ENCODE measurements at places on chromosomes 1 and 21.

GRCh38 chr21:42565886-42566523 lies 52.4 kb downstream of the SLC37A1 start:
- no peak for DNase-seq

GRCh38 chr1:223276029-223276428 lies 87.9 kb downstream of the SUSD4 start:
- DNase-seq = no peak

DNA sequence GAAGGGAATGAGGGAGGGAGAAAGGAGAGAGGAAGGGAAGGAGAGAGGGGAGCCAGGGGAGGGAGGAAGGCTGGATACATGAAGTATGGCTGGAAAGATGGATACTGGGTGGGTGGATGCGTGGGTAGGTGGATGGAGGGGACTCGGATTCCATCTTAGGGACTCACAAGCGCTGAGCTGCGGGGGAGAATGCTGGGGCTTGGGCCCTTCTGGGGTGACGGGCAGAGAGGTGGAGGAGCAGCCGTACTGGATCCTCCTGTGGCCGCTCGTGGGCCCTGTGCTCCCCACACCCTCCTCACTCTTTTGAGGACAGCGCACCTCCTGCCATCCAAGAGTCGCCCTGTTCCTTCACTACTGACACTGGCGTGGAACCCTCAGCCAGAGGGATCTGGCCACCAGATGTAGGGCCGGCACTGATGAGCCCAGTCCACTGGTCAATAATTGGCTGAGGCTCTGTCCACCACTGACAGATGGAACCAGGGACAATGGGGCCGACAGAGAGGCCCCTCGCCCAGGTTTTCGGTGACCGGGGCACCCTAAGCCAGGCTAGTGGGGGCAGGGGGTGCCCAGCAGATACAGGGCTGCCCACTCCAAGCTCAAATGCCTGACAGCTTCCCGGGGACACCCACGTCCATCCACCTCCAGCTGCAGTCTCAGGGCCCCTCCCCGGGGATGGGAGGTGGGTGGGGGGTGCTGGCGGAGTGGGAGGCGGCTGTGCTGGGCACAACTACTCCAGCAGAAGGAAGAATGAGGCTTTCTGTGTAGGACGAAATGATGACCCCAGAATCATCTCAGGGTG lies 4.4 kb upstream of the ACTRT2 start:
- no peak for DNase-seq

- DNase-seq = no peak
Observed at GRCh38 chr1:42886046-42886739, 39.8 kb downstream of the ZNF691 start.

DNA sequence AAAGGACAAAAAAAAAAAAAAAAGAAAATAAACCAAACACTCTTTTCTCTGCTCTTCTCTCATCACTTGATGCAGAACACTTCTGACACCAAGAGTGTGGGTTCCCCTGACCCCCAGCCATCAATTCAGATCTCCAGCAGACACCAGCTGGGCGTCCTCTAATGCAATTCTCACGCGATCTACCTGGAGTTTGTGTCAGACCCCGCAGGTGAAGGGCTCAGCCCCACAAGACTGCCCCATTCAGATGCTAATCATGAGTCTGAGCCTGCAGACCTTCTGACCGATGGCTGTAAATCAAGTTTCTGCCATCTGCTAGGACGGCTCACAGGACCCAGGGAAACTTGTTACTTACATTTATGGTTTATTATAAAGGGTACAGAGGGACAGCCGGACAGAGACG lies 133.6 kb upstream of the C1orf174 start:
- DNase-seq = no peak

DNA sequence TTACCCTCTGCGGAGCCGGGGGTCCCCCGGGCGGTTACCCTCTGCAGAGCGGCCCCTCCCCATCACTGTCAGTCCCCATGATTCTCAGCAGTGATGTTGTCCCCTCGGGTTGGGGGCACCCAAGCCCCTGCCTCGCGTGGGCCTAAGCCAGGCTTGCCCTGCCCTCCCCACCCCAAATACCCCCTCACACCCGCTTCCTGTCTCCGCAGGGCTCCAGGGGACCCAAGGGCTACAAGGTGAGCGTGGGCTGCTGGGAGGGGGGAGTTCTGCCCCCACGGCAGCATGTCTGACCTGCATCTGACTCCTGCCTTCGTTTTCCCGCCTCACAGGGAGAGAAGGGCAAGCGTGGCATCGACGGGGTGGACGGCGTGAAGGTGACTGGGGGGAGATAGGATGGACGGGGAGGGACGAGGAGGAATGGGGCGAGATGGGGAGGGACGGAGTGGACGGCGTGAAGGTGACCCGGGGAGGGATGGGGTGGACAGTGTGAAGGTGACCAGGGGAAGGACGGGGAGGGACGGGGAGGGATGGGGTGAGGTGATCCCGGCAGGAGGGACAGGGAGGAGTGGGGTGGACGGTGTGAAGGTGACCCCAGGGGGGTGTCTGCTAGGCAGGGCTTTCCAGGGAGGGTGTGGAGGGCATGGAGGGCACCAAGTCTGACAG lies 8.6 kb downstream of the COL6A1 start:
- no peak for DNase-seq

DNA sequence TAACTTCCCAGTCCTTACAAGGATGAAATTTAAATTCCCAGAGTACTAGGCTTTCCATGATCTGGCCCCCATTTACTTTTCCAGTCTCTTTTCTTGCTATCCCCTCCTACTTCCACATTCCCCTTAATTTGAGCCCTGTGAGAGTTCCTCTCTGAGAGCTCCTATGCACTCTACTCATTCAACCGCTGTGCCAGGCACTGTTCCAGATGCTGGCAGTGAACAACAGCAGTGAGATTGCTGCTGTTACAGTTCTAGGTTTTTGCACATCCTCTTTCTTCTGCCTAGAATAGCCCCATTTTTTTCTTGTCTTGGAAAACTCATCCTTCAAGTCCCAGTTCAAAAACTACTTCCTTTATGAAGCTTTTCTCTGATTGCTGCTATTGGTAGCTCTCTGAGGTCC lies 18.8 kb downstream of the ATF6 start:
- DNase-seq = no peak

DNA sequence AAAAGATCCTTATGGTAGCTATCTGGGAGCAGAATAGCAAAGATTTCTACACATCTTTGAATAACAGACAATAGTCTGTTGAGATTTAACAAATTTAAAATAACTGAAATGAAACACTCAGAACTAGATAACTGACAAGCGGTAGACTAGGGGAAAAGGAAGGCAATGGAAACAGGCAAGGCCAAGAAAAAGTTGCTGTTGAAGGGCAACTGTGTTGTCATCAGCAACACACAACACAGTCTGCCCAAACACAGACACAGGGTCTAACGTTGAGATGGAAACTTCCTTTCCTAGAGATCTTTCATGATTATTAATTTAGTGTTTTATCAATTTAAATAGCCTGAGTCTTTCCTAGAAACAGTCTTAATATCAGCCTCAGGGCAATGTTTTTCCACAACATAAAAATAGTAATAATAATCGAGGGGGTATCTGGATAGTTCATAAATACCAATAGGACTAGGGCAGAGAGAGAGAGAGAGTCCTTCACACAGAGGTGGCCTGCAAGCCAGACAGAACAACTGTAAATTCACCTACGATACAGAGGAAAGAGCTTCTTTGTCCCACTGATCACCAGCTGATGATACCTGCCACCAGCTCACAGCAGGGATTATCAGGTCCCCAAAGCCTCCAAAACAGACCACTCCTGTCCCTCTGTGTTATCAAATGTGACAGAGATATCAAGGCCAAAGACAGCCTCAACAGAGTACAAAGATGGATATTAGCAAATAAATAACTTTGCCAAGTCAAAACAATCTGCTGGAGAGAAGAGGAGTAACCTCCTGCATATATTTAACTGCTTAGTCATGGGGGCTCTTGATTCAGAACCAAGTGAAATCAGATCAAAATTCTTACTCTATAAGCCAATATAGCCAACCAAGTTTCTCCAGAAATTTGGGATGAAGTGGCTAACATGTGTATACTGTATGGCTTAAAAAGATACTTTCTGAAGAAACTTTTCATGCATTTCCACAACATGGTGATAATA lies 245.3 kb downstream of the SLC45A1 start:
- no peak for DNase-seq

Measured in retinal pigment epithelial cell (primary cell).